Pons (tissue), 1 donor: ENCODE measurements at places on chromosomes 6 and 20.

GRCh38 chr20:57301026-57301425, 28.6 kb upstream of the SPO11 start:
- DNase-seq = no peak

DNA sequence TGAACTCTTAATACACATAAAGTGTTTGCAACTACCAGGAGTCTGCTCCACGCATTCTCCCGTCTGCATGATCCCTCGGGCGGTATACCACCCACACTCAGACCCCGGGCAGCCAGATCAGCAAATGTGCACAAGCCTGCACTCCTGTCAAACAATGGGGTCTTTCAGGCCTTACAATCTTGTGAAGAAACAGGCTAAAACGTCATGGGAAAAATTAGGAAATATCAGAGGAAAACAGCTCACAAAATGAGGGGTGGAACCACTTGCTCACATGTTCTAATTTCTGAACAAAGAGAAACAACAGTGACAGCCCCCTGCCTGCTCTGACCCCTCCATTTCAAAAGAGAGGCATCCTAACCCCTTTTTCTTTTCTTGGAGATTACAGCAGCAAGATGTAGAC, 69.4 kb downstream of the BACH2 start:
- no peak for DNase-seq

DNA sequence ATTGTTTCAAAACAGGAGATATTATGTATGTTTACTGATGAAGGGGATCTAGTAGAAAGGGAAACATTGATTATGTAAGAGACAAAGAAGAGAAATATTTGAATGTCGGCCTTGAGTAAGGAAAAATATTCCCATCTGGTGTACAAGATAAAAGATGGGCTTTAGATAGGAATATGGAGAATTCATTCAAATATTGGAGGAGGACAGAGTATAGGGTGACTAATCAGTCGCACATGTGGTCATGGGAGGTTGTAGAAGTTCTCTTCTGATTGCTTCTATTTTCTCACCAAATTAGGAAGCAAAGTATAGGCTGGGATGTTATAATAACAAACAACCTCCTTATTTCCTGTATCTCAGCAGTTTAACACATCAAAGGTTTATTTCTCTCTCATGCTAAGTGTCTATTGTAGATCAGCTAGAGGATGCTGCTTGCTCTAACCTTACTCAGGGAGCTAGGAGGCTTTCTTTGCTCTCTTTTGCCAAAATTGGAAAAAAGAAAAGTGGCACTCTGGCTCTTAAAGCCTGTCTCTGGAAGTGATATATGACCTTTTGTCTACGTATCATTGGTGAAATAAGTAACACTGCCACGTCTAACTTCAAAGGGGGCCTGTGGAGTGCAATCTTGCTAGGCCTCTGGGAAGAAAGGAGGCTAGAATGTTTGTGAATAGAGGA, 1.2 kb upstream of the HDDC2 start:
- DNase-seq = no peak

DNA sequence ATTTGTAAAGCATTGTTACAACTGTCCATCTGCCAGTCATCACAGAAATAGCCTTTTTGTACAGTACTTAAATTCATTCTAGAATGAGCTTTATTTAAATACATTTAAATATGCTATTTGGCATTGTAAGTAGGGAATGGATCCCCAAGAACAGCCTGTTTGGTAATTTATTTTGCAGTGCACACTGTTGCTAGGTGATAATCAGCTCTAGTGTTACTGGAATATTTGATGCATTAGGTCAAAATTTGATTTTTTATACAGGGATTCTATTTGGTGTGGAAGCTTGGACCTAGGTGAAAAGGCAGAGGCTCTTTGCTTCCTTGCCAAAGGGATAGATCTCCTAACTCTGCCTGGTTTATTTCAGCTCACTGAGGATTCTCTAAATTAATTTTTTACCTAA, 593.7 kb downstream of the EPM2A start:
- no peak for DNase-seq

DNA sequence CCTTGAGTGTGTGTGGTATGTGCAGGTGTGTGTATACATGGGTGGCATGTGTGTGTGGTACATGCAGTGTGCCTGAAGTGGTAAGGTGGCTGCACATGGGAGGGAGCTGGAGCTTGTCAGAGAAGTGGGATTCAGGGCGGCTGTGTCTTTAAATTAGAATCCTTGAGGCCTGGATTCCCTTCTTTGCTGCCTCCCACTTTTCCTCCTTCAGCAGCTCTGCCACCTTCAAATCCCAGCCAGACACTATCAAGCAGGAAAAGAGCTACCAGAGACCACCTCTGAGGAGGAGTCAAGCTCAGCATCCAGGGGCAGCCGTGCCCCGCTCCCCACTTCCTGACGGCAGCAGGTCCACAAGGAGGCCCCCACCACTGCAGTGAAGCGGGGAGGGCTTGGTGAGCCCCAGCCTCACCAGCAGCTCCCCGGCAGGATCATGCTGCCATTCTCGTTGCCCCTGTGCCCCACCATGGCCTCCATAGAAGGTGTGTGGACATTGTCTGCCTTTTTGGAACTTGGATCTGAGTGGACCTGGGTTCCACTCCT, 131.0 kb upstream of the MLN start:
- no peak for DNase-seq

DNA sequence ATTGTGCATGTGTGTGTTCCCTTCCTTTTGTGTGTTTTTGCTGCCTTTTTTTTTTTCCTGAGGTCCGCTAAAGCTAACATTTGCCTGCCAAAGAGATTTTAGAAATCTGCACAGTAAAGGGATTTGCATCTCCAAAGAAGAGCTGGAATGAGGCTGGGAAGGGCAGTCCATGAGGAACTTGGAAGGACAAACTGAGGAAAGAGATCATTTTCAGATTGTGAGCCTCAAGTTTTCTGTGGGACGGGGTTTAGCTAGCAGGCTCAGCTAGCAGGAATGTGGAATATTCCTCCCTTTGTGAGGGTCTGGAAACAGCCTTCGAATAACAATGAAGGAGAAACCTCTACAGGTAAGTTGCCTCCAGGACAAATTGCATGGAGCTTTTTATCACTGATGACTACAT, 3.8 kb downstream of the INSM1 start:
- no peak for DNase-seq

GRCh38 chr20:18686696-18687095, 98.8 kb downstream of the DTD1 start:
- DNase-seq = no peak

DNA sequence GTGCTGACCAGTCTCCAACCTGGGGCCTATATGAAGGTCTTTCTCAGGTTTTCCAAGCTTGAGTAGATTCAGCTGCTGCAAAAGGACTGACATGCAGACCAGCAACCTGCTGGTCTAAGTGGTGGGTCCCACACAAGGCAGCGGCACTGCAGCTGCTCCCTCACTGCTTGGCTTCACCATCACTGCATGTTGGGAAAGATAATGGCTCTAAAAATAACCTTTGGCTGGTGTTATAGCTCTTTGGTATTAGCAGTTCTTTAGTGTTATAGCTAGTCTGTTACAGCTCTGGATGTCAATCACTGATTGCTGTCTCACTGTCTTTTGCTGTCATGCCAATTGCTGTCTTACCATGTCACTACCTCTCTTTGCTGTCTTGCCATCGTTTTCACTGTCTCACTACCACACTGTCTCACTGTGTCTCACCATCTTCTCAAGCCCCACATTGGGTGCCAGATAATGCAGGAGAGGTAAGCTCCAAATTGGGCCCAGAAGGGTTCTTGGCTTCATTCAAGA, 726.4 kb downstream of the TENT5A start:
- DNase-seq = no peak

GRCh38 chr6:44119704-44120262, 7.5 kb downstream of the MRPL14 start:
- no peak for DNase-seq

DNA sequence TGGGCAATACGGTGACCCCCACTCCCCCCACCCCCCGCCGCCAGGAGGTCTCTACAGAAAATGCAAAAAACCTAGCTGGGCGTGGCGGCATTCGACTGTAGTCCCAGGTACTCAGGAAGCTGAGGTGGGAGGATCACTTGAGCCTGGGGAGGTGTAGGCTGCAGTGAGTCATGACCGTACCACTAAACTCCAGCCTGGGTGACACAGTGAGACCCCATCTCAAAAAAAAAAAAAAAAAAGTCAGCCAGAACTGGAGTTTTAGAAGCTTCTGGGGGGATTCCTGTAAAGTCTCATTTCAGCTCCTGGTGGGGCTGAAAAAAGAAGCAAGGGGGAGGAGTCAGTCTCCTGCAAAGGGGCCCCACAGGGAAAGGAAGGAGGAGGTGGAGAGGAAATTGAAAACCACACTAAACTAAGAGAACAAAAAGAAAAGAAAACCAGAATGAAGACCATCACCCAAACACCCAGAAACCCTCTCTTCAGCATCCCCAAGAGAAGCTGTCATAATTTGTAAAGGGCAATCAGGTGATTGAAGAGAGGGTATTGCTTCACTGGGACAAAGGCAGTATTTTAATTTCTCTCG, 50.4 kb downstream of the NOL4L start:
- no peak for DNase-seq

- no peak for DNase-seq
These were observed 24.4 kb downstream of the GCM1 start for GRCh38 chr6:53124131-53124800.

GRCh38 chr6:15491255-15491985, 171.4 kb downstream of the DTNBP1 start:
- peak; percentile 97 for DNase-seq

DNA sequence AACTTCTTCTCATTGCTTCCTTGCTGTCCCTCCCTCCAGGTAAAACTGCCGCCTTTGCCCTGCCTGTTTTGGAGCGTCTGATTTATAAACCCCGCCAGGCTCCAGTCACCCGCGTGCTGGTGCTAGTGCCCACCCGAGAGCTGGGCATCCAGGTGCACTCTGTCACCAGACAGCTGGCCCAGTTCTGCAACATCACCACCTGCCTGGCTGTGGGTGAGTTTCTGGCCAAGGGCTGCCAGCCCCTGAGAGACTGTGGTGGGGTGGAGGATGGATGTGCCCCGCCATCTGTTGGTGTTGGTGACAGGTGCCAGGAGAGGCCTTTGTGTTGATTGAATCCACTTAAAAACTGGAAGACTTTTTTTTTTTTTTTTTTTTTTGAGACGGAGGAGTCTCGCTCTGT, 9.5 kb downstream of the DDX27 start:
- DNase-seq = no peak

DNA sequence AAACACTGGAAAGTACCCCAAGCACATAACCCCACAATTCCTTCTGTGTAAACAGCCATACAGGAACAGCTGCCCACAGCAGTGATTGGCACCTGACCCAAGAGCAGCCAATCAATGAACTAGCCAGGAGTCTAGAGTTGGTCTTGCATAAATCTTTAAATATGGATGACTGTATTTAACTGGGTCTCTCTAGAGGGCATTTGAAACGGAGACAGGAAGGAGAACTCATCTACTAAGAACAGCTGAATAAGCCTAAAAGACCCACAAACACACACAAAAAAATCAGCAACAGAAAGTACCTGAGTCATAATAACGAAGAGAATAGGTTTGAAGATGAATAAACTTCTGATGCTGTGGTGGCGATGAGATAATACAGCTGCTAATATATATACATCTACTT, 49.0 kb upstream of the ASF1A start:
- DNase-seq = no peak

DNA sequence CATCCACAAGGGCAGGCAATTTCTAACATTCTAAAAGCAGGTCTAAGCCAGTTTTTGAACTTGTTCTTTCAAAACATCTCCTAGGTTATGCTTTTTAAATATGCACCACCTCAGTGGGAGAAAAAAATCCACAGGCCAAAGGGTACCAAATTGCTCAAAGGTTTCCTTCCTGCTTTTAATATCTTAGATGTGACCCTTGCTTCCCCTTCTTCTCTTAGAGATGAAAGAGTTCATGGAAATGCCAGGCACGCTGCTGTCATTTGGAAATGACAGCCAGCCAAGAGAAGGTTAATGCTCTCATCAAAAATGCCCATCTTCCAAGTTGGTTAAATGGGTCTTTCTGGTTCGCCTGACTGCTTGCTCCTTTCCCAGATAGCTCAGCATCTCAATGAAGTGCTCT, 497.1 kb downstream of the CD83 start:
- DNase-seq = no peak

DNA sequence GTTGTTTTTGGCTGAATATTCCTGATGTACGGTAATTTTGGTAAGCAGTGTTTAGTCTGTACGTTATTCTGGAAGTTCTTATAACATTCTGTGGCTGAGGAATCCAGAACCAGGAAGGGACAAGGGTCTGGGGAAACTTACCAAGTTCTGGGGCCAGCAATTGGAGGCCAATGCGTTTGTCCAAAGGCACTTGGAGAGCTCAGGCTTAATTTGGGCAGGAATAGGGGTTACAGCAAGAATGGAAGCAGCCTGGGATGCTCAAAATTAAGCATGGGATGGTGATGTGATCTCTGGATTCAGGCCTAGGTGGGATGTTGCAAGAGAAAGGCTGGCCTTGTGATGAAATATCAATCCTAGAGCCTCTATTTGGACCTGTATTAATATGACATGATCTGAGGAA, 235.2 kb upstream of the NOX3 start:
- DNase-seq = no peak

DNA sequence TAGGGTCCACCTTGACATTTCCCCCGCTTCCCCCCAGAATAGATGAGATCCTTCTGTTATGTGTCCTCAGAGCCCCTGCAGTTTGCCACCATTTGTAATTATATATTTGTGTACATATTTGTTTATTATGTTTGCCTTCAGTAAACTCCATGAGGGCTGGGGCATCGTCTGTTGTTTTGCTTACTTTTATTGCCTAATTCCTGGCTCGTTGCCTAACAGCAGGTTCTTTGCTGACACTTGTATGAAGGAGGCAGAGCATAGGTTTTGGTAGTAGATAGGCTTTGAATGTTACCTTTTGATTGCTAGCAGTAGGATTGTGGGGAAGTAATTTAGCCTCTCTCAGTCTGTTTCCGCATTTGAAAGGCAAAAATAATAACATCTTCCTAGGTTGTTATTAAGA, 9.9 kb downstream of the MAP3K4 start:
- no peak for DNase-seq

- no peak for DNase-seq
These were observed 40.0 kb downstream of the NOL4L start for GRCh38 chr20:32544893-32545840.

DNA sequence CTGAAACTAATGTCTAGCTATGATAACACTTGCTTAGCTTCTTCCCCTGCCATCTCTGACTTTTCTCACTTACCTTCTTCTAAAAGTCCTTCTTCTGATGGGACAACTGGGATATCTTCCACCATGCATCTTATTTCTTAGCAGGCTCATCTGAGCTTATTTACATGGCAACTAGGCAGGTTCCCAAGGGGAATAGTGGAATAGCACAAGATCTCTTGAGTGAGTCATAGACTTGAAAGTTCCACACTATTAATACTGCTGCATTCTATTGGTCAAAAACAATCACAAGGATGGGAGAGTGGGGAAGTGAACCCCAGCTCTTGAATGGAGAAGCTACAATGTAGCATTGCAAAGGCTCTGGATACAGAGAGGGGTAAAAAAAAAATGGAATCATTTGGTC, 142.1 kb downstream of the HAO1 start:
- no peak for DNase-seq

- no peak for DNase-seq
These were observed 141.1 kb downstream of the BMP5 start for GRCh38 chr6:55734256-55734655.

DNA sequence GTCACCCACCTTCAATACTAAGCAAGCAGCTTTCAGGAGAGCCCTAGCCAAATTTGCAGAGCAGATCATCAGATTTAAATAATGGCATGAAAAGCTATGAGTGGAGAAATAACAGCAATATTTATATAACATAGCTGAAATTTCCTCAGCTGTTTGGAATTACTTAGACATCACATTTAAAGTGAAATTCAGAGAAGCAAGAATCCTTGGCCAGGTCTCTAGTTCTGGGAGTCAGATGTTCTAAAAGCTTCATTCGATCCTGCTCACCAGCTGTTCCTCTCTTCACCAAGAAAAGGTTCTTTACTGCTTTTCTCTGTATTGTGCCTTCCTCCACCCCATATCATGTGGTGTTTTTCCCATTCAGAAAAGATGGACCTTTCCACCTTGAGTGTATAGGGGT, 152.3 kb upstream of the JAG1 start:
- no peak for DNase-seq
